CD8-positive, alpha-beta memory T cell (primary cell): ENCODE measurements at places on chromosomes 7 and 10.

DNA sequence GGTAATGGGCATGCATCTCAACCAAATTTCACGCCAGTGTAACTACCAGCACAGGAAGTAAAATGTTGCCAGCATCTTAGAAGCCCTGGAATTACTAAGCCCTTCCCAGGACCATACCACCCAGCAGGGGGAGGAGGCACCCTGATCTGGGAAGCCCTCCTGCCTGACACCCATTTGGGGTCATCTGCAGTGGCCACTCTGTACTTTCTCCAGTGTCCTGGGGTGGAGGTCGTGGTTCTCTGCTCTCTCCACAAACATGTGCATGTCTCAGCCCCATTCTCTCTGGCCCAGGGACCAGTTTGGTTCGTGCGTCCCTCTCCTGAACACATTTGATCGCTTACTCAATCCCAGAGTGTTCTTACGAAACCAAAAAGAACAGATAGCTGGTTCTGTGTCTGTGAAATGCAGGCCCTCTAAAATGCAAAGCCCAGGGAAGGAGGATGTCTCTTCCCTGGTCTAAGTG, 9.4 kb upstream of the LRRC27 start:
- DNase-seq: no peak

DNA sequence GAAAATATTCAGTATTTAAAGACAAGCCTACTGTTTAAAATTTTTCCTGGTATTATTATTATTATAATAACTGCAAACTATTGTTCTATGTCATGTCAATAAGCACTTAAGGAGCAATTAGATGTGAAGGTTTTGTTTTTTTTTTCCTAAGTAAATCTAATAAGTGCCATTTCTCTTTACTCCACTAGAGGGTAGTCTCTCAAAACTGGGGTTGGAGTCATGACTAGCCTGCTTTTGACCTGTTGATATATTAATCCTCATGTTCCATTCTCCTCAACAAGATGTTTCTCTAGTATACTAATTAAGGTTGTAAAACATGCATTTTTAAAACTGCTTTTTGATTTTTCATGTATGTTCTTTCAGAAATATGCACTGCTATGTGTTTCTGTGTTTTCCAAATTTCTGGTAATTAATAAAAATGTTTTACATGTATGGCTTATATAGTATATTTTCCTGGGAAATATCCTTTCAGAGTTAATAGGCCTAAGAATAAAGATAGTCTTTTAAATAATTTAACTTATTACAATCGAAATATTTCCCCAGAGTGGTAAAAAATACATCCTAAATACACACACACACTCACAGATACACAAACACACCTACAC, 1.0 kb upstream of the LRRN3 start:
- DNase-seq: no peak

DNA sequence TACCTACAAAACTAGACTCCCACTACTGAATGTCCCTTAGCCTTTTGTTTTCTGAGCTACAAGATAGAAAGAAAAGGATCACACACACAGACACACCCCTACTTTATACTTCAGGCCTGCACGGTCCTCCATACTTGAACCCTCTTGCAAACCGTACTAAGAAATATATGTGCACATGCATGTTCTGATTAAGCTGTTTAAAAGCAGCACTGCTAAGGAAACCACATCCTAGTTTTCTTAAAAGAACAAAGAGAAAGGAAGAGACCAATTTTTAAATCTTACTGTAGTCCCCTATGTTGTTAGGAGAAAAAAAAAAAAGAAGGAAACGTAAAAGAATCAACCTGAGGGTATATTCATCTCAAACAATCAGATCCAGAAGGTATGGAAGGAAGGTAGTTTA, 501.2 kb downstream of the PARD3 start:
- DNase-seq: no peak

- DNase-seq: no peak
These were observed 505.5 kb downstream of the SDK1 start for GRCh38 chr7:3806516-3806915.

DNA sequence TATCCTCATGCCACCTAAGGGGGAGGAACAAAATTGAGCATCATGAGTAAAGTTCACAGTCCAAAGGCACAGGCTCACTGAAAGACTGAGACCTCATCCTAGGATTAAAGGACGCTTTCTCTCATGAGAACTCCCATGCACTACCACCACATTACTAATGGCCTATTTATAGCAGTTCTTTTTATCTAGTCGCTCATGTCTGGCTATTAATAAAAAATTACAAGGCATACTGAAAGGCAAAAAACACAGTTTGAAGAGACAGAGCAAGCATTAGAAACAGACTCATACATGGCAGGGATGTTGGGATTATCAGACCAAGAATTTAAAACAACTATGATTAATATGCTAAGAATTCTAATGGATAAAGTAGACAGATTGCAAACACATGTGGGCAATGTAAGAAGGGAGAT, 46.0 kb upstream of the CDK13 start:
- DNase-seq: no peak
